ENCODE measurements at places on chromosomes 2 and 18. TPM values are rescaled to one million over a fixed set of nuclear protein-coding genes. Genes with fewer than 3 reads are reported as not detected.

The PAX8 gene
- 2.1 TPM for total RNA-seq

The HK2 gene
- total RNA-seq: 3.7 TPM

The SDC1 gene
- total RNA-seq: 0.42 TPM

The ZC3H6 gene
- total RNA-seq: 22.0 TPM

The TXNDC2 gene
- 0.33 TPM for total RNA-seq

The TEKT4 gene
- not detected for total RNA-seq
